ENCODE measurements at places on chromosomes 16 and 17. TPM values are rescaled to one million over a fixed set of nuclear protein-coding genes. Genes with fewer than 3 reads are reported as not detected.

- DNase-seq: no peak
Observed at GRCh38 chr17:77320044-77320440, 179.3 kb downstream of the SEC14L1 start.

GRCh38 chr16:19874851-19875546 is 9.6 kb downstream of the GPRC5B start:
- no peak for DNase-seq

GAS7 gene
- 0.76 TPM for total RNA-seq

- no peak for DNase-seq
Observed at GRCh38 chr17:48555258-48556228, 10.6 kb upstream of the HOXB2 start.

TMEM238L gene
- total RNA-seq: not detected

GPR142 gene
- not detected for total RNA-seq

GRCh38 chr17:17205368-17206123 is 587 bp downstream of the PLD6 start:
- peak; percentile 35 for DNase-seq

DNA sequence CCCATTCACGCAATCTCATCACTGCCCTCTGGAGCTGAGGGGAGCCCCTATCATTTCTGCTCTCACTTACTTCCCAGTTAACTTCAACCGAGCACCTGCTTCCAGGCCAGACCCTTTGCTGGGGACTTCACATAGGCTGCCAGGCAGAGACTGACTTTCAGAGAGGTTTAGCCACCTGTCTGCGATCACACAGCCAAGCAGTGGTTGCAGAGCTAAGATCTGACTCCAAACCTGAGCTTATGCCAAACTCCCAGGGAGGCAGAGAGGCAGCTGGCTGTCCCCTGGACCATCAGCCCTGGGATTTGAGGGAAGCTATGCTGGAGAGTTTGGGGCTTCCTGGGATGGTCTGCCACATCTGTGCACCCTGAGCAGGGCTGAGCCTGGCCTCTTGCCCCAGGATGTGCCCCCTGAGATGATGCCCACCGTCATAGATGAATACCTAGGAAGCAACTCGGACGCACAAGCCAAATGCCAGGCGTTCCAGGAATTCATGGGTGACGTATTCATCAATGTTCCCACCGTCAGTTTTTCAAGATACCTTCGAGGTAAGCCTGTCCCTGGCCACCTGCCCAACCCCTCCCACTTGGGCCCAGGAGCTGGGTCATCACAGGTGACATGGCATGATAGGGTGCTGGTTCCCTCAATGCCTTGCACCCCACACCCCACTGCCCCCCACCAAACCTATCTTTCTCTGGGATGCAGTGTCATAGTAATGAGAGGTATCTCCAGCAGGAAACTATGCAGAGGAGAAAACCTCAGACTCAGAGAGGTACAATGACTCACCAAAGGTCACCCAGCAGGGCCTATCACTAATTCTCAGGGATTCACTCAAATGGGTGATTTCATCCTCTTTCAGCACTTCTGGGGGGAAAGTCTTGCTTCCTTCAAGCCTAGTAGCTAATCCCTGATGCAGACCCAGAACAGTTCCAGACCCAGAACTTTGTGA is 10.0 kb downstream of the CES3 start:
- DNase-seq: no peak

GRCh38 chr17:40480501-40481003 is 20.9 kb downstream of the TNS4 start:
- DNase-seq: peak; percentile 98

OR4D1 gene
- 0.42 TPM for total RNA-seq

- no peak for DNase-seq
Observed at GRCh38 chr16:81117436-81117835, 21.2 kb upstream of the GCSH start.

DNA sequence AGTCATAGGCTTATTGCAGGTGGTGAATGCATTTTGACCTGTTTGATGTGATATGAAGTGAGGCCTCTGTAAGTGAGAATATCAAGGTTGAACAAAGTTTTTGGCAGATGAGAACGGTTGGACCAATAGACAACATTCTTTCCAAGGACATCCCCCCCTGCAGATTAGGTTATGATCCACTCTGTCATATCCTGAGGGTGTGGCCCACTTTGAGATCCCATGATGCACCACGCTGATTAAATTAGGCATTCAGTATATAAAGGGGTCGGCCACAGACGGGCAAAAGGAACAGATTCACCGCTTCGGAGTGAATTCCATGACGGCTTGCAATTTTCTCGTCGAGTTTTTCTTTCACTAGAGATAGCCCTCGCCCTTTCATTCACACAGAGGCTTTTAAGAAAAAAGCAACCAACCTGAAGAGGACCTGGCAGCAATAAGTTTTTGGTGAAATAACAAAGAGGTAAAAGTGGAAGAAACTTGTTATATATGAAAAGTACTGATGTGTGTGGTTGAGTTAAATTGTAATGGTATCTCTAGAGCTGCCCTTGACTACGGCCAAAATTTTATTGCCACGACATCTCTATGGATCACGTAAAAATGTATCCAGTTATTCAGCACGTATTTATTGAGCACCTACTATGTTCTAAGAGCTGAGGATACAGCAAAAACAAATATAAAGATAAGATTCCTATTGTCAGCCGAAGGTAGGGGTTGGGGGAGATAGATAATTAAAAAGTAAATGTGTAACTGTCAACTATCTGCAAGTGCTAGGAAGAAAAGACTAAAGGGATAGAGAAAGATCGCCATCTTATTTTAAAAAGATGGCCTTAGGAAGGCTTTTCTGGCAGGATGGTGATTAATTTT is 1.7 kb upstream of the RBBP6 start:
- no peak for DNase-seq

DNA sequence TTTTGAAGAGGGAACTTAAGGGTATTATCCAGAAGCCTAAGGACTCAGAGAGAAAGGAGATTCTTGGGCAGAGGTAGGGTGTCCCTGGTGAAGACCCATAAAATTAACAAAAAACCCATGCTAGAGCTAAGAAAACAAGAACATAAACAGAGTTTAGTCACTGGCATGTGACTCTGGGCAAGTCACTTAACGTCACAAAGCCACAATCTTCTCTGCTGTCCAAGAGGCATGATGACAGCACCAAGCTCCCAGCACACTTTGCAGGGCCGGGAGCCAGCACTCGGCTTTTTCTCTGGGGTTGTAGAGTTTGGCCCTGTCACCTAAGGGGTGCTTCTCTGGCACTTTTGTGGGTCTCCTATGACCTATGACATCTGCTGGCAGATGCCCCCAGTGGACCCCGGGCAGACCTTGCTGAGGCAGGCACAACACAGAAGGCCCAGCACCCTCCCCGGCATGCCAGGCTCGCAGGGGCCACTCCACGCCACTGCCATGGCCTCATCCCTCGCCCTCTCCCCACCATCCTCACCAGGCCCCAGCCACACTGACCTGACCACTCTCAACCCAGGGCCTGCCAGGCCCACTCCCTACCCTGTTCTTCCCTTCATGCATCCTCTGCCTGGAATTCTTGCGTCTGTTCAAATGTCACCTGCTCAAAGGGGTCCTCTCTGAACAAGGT is 69.8 kb downstream of the DYNLRB2 start:
- DNase-seq: no peak

- DNase-seq: no peak
Observed at GRCh38 chr16:85749771-85750145, 1.1 kb downstream of the C16orf74 start.

DNA sequence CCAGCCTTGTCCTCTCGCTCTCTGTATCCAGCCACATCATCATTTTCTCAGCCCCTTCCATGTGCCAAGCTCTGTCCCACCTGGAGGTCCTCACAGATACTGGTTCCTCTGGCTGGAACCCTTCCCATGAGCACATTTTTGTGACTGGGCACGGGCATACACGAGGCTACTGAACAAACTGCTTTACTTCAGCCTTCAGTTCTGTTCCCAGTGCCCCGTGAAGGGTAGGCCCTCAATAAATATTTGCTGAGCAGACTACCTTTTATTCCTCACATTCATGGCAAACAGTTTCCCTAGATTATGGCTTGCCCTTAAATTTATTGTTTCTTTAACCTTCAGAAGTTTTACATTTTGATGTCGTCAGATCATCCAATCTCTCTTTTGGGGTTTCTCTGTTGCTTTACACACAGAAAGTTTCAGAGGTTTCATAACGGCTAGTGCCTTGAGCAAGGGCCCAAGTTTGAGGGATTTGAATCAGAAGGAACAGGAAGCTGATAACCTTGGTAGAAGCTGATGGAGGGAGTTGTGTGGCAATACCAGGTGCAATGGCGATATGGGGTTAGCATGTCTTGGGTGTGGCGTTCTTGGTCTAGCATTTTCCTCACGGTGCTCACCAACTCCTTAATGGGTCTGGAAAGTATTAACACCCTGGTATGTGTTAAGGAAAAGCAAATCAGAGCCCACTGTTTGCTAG is 27.8 kb downstream of the TMEM92 start:
- no peak for DNase-seq

DNA sequence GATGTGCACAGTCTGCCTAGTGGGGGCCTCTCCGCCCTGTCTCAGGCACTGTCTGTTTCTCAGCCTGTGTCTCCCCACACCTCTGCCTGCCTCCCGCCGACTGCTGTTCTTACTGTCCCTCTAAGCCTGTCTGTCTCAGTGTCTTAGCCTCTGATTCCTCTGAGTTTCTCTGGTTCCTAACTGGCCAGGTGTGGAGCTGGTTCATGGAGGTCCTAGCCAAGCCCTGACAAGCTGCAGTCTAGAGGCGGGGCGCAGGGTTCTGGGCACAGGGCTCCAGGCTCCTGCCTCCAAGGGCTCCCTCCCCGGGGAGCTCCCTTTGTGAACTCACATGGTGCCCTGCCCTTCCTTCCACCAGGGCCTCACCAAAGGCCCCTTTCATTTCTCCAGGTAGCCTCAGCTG is 19.4 kb downstream of the C17orf100 start:
- DNase-seq: no peak

KREMEN2 gene
- total RNA-seq: not detected

- no peak for DNase-seq
Observed at GRCh38 chr16:57892447-57893096, 78.4 kb downstream of the CNGB1 start.

GP2 gene
- not detected for total RNA-seq

DNA sequence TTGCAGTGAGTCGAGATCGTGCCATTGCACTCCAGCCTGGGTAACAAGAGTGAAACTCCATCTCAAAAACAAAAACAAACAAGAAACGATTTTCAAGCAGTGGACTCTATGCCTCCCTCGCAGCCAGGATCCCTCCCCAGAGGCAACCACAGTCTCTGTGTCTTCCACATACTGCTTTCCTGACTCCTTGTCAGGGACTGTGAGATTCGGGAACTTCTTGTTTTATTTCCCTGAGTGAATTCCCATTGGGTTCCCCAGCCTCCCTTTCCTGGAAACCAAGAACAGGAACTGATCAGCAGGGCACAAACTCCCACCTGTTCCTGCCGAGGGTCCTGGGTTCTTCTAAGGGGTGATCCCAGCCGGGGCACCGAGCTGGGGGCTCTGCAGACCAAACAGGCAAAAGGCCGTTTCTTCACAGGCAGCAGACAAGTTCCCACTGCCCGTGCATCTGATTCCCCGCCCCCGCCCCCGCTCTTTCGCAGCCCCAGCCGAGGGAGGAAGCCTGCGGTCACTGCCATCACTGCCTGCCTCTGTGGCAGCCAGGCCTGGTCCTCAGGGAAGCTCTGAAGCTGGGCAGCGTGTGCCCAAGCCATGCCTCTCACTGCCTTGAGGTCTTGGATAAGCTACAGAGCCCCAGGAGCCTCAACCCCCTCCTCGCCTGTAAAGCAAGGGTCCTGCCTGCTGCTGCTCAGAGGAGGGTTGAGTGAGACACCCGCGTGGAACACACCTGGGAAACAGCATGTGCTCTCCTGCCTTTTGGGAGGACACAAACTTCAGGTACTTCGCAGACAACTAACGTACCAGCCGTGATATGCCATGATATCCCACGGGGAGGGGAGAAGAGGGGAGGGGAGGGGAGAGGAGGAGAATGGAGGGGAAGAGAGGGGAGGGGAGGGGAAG is 5.5 kb upstream of the PIEZO1 start:
- peak; percentile 49 for DNase-seq

SLC26A11 gene
- total RNA-seq: 75.9 TPM

- no peak for DNase-seq
Observed at GRCh38 chr17:32780721-32781120, 96.2 kb downstream of the MYO1D start.

GRCh38 chr17:2347805-2348685 is 10.7 kb downstream of the SGSM2 start:
- DNase-seq: no peak

- DNase-seq: no peak
Observed at GRCh38 chr17:79745641-79746105, 14.9 kb downstream of the ENPP7 start.

DNA sequence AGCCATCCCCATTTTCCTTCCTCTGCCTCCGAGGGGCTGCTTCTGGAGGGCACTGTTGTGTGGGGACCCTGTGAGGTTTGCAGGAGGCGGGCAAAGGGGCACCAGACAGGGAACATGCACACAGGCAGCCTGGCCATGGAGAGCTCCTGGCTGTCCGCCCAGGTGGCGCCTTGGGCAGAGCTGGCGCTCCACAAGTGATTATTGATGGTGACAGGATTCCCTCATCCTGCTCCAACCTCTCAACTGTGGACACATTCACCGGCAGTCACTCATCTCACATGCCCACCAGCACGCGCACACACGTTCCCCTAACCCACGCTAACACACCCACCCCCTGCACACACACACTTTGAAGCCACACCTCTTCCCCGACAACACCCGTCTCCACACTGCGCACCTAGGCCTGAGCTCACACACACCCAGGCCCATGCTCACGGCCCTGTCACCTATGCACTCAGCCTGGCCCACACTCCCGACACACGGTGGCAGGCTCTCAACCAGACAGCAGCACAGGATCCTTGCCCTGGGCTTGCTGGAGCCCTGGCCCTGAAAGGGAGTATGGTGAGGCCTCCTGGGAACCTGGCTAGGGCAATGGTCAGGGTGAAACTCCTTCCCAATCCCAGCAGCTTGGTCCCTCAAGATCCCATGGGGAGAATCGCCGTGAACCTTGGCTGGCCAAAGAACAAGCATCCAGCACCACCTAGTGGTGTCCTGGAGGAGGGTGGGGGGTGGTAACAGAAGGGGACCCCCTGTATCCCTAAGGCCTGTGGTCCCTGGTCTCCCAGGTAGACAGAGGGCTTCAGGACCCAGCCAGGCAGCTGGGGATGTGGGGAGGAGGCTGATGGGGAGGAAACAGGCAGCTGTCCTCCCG is 3.6 kb downstream of the PNMT start:
- DNase-seq: peak; percentile 37

- peak; percentile 69 for DNase-seq
Observed at GRCh38 chr17:60036796-60037677, 41.7 kb downstream of the HEATR6 start.

DNA sequence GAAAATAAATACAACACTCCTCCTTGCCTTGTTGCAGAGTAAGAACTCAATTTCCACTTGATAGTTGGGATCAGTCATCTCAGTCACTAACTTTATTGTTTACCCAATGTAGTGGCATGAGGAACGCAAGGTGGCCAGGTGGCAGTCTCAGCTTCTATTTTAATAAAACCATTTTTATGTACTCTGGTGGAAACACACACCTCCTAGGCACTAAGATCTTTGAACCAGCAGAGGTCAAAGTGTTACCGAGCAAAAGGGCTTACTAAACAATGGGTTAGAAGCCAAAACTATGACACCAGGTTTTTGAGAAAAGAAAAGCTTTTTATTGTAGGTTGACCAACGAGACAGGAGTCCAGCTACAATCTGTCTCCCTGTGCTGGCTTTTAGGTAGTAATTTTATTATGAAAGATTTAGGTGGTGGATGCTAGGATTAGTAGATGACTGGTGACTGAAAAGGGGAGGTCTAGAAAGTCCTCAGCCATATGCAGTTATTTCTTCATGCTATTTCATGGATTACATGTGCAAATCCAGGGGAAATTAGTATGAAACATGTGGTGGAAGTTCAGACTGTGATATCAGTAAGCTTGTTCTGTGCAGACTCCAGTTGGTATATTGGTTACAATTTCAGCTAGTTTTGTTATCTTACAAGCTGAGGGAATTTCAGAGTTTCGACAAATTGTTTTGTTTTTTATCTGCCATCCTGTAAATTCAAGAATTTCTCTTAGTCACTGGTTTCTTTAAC is 122.3 kb downstream of the PCTP start:
- no peak for DNase-seq
